HTR-8/SVneo (cell line): ENCODE measurements at places on chromosomes 3 and 15.

DNA sequence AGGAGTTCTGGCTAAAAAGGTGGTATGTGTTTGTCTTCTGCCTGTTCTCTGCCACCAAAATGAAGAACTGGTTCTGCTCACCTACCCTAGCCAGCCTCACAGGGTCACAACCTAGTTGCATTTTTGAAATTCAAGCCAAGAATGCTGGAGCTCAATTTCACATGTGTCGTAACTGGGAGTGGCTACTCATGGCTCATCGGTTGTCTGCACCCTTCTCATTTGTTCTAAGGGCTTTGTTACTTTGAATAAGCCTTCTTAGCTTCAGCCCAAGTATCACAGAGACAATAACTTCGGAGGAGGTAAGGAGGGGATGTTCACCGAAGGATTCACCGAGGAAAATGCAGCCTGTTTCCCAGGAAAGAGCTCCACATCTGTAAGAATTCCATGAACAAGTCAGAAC is 134.3 kb upstream of the RARB start:
- no peak for DNase-seq

DNA sequence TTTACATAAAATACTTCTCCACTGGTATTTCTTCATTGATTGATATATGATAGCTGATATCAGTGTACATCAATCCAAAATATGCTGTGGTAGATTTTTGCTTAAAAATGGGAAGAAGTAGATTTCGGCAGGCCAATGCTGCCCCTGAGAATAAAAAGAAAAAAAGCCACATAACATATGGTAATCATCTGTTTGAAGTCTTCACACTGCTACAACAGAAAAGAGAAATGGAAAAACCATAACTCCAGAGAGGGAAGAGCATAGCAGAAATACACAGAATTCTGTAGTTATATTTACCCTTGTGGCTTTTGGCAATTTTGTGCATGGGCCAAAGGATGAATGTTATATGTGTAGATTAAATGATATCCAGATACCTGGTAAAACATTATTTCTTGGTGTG is 143.1 kb upstream of the KCNMB2 start:
- DNase-seq, result no peak

DNA sequence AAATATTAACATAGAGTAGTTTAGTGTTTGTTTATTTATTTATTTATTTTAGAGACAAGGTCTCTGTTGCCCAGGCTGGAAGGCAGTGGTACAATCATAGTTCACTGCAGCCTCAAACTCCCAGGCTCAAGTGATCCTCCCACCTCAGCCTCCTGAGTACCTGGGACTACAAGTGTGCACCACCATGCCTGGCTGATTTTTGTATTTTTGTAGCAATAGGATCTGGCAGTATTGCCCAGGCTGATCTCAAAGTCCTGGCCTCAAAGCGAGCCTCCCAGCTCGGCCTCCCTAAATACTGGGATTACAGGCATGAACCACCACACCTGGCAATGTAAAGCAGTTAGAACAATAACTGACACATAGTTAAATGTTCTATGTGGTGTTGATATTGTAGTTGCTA is 4.4 kb upstream of the ZNF148 start:
- no peak for DNase-seq

DNA sequence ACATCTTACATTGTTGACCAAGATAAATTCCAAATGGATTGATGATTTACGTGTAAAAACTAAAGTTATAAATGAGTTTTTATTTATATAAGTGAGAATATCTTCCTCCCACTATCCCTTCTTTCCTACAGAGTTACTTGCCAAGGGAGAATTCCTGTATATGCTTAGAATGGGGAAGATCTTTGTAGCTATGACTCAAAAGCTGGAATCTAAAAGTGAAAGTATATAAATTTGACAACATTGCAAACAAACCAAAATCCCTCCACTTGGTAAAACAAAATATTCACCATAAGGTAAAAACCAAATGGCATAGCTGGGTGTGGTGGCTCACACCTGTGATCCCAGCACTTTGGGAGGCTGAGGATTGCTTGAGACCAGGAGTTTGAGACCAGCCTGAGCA is 52.7 kb upstream of the GCNT3 start:
- no peak for DNase-seq

GRCh38 chr3:171086914-171087313 is 60.4 kb upstream of the SLC2A2 start:
- DNase-seq, result no peak

GRCh38 chr15:56774356-56774755 is 41.0 kb upstream of the ZNF280D start:
- DNase-seq, result no peak

DNA sequence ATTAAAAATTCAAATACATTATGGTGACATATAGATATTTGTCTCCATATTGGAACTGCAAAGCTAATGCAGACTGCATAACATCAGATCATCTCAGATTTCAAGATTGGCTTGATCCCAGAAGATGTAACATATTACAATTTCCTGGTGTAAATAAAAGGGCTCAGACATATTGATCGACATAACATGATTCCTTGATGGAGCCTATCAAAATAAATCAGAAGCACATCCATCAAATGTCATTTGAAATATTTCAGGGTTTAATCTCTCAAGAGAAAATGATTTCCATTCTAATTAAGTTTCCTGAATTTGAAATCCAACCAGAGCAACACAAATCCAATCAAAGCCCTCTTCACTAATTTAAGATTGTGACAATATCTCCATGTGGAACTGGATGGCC is 75.1 kb upstream of the UNC13C start:
- no peak for DNase-seq
